Cardiac fibroblast (primary cell): ENCODE measurements at places on chromosomes 1 and 21.

DNA sequence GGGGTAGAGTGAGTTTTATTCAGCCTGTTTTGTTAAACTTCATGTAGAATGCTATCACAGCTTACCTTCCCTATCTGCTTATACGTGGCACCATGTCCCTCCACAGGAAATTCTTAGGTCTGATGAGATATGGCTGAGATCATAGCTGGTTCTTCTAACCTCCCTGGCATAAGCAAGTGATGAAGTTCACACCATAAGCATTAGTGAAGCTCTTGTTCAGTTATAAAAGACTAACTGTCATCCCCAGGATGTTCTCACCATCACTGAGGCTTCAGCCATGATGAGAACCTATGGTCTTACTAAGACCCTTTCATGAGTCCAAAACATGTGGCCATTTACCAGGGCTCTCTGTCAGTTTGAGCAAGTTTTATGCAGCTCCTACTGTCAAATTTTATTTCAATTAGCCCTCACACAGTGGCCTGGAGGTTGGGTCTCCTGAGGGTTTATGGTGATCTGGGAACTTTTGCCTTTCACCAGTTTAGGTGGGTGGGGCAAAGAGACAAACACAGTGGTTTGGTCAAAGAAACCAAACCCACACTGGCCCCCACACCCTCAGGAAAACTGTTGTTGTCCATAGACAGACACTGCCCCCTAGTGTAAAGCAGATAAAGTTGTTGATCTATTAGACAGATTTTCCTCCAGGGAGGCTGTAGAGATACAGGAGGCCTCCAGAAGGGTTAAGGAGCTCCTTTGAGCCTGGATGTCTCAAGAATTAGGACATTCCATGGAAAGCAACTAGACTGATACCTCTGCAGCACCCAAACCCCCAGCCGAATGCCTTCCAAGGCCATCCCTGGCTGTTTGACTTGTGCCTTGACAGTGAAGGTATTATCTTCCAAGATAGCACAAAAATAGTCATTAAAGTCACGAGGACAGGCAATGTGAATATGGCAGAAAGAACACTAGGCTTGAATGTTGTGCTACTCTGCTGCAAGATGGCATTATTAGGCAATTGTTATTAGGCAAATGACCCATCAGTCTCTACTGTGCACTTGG, 5.0 kb downstream of the SLC22A15 start:
- DNase-seq = peak; percentile 64

DNA sequence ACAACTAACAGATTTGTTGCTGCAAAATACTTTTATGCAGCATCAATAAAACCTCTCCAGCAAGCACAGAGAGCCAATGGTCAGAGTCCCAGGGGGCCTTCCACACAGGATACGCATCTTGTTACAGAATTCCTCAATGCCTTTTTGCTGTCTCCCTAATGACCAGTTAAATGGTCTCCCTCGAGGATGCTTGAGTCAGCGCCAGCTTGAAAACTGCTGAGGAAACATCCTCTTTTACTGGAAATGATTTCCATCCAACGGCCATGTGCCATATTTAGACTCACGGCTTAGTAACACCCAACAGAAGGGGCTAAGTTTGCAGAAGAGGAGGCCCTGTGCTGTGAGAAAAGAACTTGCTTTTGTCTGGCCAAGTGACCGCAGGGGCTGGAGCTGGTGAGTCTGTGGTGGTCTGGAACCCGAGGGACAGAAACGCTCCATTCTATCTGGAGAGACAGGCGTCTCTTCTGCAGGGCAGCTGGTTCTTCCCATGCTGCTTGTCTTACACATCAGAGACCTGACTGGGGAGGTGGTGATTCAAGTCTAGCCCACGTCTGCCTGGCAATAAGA, 496.4 kb downstream of the SETD4 start:
- DNase-seq = peak; percentile 98

- DNase-seq = no peak
These were observed 45.9 kb downstream of the FAAP20 start for GRCh38 chr1:2148691-2149090.

DNA sequence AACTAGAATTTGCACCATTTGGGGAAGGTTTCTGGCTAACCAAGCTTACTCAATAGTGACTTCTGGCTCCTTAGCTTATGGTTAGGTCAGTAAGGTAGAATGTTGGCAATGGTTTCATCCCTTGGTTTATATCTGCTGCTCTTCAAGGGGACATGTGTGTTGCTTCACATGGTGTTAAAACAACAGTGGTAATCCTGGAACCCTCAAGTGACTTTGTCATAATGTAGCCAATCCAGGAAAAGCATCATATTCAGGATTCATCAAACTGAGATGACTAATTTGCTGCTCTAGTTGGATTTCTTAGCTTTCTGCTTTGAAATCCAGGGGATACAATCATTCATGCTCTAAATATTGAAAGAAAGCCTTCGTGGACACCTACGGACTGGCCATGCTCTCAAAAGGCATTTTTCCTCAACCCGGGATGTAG, 108.7 kb downstream of the RGL1 start:
- peak; percentile 71 for DNase-seq

DNA sequence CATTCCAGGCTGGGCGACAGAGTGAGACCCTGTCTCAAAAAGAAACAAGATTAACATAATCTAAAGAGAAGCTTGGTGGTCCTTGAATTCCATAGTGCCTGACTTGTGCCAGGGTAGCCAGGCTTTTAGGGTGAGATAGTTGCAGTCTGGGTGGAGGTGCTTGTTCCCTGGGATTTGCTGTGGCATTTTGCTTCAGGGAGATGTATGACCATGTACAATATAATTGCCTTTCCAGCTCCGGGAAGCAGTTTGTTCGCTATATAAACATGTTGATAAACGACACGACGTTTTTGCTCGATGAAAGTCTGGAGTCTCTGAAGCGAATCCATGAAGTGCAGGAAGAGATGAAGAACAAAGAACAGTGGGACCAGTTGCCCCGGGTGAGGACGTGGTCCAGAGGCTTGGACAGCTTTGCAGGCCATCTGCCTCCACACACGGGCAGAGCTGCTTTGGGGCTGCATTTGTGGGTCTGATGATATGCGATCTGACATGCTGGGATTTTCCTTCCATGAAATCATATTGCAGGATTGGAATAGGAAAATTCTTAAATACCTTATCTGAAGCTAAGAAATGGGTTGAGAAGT, 49.4 kb upstream of the KIF1B start:
- DNase-seq = no peak

GRCh38 chr21:44567481-44568171, 5.9 kb upstream of the KRTAP10-4 start:
- no peak for DNase-seq
